Left renal cortex interstitium (tissue), 4 donors: ENCODE measurements at places on chromosomes 2 and 18.

DNA sequence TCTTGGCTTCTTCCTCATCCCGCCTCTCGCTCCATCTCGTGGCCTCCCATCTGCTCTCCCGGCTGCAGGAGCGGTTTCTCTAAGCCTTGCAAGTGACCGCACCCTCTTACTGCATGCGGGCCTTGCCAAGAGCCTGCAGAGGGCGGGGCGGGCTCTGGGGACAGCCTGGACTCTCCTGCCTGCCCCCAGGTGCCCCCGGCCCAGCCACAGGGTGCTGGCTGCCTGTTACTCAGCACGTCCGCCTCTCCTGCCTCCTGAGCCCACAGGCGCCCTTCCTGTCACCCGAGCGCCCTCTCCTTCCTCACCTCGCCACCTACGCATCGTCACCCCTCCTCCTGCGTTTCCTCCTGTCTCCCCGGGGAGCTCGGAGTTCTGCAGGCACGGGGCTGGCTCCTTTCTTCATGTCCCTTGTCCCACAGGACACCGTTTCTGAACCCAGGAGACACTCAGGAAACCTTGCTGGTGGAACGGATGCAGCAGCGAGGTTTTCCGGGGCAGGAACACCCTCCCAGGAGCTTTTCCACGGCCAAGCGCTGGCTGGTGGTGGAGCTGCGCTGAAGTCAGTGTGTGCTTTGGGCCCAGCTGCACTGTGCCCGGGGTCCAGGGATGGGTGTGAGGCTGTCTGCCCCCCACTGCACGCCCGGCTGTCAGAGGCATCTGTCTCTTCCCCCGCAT lies 28.5 kb downstream of the HPCAL1 start:
- DNase-seq = no peak

DNA sequence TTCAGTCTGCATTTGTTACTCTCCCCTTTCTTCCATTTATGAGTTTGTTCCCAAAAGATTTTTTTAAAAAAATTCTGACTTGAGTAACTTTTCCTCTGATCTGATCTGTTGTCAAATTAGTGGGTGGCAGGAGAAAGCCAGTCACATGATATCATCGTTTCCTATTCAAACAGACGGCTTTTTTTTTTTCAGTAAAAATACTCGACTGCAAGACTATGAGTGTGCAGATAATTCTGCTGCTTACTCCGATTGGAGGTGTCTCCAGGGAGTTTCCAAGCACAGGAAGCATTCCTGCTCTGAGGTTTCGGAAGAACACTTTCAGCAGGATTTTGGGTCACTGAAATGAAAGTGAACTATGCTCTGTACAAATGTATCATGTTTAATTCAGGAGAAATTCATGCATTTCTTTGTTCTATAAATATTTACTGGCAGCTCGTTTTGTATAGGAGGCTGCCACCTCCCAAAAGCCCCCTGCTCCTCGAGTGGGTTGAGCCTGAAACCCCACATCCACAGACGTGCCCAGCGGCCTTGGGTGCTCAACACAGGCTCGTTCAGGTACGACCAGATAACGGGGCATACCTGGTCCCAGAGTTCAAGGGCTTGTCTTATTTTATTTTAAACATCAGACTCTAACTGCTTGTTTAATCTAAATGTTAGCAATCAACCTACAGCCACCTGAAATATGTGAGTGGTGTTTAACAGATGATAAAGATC lies 126.9 kb upstream of the ZNF516 start:
- no peak for DNase-seq

GRCh38 chr2:221680548-221680947 lies 108.4 kb upstream of the EPHA4 start:
- DNase-seq = no peak

DNA sequence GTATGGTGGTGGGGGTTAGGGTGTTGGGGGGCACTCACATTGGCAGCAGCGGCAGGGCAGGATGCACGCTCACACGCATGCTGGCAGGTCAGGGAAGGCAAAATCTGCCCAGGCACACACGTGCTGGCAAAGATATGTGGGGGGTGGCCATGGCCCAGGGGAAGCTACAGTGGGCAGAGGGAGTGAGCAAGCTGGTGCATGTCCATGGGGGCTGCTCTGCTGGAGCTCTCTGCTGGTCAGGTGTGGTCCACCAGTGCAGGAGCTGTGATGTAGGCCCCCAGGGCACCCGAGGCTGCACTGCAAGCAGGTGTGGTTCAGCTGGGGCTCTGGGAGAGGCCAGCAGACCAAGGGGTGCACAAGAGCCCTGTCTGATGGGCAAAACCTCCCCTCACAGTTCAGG lies 491.5 kb upstream of the TNP1 start:
- no peak for DNase-seq

- no peak for DNase-seq
Measured at GRCh38 chr2:217928324-217929181, 74.2 kb downstream of the TNS1 start.

DNA sequence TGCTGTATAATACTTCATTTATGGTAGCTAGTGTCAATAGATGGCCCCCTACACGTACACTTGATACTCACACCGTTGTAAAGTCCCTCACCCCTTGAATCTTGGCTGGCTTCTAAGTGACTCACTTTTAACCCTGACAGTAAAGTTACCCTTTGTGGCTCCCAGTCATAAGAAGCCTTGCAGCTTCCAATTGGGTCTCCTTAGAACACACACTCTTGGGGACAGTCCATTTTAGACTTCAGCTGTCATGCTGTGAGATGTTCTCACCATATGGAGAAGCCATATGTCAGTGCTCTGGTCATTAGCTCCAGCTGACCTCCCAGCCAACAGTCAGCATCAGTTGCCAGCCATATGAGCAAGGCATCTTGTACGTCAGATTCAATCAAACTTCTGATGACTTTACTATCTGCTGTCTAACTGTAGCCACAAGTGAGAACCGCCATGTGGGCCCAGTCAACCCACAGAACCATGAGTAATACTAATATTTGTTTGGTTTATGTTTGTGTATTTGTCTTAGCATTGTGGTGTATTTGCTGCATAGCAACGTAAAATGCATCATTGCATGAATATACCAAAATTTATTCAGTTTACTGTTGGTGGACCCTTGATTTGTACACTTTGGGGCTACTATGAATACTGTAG lies 68.3 kb downstream of the PTPN4 start:
- no peak for DNase-seq
